GM04503 (cell line): ENCODE measurements at places on chromosomes 16 and 17.

- no peak for DNase-seq
Observed at GRCh38 chr17:58368860-58369213, 16.8 kb upstream of the SUPT4H1 start.

- no peak for DNase-seq
Observed at GRCh38 chr16:65136681-65137080, 14.8 kb upstream of the CDH11 start.

DNA sequence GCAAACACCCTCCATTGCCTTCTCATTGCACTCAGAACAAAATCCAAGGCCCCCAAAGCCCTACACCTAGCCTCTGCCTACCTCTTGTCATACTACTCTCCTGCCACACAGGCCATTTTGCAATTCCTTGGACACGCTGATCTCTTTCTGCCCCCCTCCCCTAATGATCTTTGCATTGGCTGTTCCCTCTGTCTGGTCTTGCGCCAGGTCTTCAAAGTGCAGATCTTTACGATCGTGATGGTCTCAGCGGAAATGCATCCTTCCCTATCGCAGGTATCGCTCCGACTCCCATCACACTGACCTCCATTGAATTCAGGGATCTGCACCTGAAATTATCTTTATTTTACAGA is 777 bp upstream of the MOSMO start:
- DNase-seq, result no peak

- no peak for DNase-seq
Observed at GRCh38 chr16:86899151-86899550, 320.8 kb downstream of the FOXL1 start.

- no peak for DNase-seq
Observed at GRCh38 chr16:49639739-49640431, 216.0 kb downstream of the ZNF423 start.

DNA sequence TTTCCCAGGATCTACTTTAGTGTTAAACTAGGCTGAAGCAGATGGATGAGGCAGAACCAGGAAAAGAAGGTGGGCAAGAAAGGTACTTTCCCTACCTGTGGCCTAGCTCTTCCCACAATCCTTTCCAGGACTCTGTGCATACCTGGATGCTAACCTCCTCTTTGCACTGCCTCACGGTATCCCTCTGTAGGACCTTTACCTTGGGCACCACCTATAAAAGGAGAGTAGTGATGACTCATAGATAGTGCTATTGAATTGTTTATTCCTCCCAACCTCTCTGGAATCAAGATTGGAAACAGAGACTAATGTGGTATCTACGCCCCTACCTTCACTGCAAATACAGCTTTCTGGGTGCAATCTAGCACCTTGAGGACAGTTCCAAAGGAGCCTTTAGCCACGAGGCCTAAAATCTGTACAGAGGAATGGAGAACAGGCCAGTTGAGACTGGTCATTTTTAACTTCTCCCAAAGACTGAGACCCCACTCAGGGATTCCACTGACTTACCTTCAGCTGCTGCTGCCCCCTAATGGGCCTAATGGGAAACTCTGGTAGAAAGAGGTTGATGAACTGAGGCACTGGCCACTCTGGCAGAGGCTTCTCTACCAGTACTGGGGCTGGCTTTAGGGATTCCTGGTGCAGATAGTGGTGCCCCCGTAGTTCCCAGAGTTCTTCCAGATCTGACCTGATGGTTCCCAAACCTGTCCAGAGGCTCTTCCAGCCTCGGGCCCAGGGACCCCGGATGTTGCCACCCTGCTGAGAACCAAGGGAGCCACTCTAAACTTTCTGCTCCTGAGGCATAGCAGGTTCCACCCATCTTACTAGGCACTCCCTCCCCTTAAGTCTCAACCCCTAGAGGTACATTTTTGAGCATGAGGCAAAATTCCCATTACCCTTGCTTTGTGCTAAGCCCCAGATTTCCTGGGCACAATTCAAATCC is 781 bp downstream of the RSKR start:
- DNase-seq, result no peak

GRCh38 chr17:71430281-71430680 is 690.5 kb upstream of the SOX9 start:
- DNase-seq, result no peak

DNA sequence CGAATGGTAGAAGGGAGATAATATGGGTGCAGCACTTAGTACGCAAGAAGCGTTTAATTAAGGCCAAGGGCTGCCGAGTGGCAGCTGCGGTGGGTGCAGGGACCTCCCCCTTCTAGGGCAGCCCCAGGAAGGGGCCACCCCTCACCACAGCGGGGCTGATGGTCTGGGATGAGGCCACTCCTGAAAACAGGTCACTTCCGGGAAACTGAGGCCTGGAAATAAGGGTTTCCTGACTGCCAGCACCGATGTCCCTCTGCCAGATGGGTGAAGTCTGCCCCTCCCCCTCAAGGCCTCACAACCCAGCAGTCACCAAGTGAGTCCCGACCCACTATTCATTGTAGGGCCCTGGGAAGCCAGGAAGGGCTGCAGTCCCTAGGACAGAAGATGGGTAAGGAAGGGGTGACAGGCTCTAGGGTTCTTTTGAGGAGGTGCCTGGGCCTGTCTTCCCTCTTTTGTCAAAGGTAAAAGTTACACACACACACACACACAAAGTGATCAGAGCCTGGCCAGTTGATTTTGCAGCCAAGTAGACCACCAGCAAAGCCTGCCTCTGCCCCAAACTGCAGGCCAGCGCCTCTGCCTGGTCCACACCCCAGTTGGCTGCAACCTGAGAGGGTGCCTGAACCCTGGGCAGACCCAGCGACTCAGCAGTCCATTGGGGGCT is 12.5 kb downstream of the SREBF1 start:
- DNase-seq, result no peak

- no peak for DNase-seq
Observed at GRCh38 chr17:77826132-77826873, 132.2 kb upstream of the TNRC6C start.

DNA sequence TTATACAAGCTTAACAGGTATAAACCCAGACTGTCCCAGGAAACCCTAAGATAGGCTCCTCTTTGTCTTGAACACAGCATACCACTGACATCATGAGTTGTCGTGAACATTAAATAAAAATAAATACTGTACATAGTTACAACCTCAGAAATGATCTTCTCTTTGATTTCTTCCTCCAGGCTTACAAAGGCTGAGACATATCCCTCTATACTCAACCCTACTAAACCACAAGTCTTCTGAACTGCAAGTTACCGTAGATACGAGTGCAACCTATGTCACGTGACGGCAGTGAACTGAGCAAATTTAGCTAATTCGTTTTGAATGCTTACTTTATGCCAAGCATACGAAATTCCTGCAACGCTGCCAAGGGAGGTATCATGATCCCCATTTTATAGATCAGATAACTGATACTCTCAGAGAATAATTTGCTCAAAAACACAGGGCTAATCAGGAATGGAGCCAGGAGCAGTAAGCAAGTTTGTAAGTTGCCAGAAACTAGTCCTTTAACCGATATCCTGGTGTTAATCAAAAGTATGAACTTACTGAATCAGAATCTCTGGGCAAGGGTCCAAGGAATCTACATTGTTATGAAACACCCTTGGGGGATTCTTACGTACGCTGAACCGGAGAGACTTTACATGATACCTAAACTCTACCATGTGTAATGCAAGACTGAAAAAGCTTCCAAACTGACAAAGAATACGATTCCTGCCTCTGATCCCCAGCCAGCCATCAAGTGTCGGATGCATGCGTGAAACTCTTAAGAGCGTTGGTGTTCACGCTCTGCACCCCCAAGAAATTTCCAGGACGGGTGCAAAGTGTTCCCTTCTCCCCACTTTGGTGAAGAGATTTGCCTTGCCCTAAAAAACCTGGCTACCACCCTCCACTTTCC is 106.2 kb downstream of the XYLT1 start:
- peak; percentile 77 for DNase-seq

- DNase-seq, result no peak
Observed at GRCh38 chr16:75007443-75007842, 8.6 kb downstream of the ZNRF1 start.

DNA sequence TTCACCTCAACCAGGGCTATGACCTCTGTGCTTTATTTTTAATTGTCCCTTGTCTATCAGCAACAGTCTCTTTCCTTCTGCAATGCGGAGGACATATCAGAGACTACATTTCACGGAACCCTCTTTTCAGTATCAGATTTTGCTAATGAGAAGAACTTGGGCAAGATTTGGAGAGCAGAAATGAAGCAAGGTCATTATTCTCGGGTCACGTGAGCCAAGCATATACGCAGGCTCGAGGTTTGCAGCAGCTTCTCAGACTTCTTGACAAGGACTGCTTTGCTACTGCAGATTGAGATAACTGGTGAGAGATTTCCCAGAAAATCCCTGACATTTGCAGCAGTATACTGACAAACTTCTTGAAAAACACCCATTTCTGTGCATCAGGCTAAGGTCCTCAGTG is 30.4 kb downstream of the ABCA10 start:
- DNase-seq, result no peak

DNA sequence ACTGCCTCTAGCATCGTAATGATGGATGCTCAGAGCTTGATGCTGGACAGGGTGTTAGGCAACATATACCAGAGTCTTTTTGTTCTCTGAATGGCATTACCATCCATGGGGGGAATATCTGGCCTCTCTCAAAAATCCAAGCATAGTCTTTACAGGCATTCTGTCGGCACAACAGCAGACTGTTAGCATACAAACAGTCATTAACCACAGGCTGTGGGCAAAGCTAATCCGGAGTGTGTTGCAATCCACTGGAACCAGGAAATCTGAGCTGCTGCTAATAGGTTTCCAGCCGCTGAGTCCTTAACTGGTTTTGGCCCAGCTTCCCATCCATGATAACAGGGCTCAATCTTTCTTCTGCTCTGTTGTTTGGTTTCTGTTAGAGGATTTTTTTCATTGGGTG is 371.9 kb downstream of the HS3ST3B1 start:
- peak; percentile 33 for DNase-seq

- no peak for DNase-seq
Observed at GRCh38 chr16:81661082-81661481, 118.0 kb upstream of the PLCG2 start.
